ENCODE measurements at places on chromosomes 12 and 14. TPM values are rescaled to one million over a fixed set of nuclear protein-coding genes. Genes with fewer than 3 reads are reported as not detected.

CDCA4 gene
- 40.5 TPM for total RNA-seq

GPR65 gene
- total RNA-seq: 0.05 TPM

TAS2R8 gene
- not detected for total RNA-seq

HCAR1 gene
- total RNA-seq: not detected

FOXA1 gene
- not detected for total RNA-seq

PACS2 gene
- 11.0 TPM for total RNA-seq

LTBP2 gene
- total RNA-seq: 5.2 TPM

SCNN1A gene
- 1.5 TPM for total RNA-seq

GNB3 gene
- total RNA-seq: 0.57 TPM

TPI1 gene
- 1,942 TPM for total RNA-seq

HOXC10 gene
- total RNA-seq: 15.3 TPM

ERBB3 gene
- 0.37 TPM for total RNA-seq

ENDOU gene
- total RNA-seq: not detected

KRT78 gene
- total RNA-seq: 0.22 TPM

GMFB gene
- 53.0 TPM for total RNA-seq

OTUB2 gene
- 0.57 TPM for total RNA-seq

SOX5 gene
- total RNA-seq: 4.1 TPM

OLR1 gene
- 5.5 TPM for total RNA-seq

KLRD1 gene
- total RNA-seq: not detected

KRT3 gene
- total RNA-seq: not detected

RERGL gene
- not detected for total RNA-seq
